Thoracic aorta (tissue), 2 donors: ENCODE measurements at places on chromosomes 3 and 15. TPM values are rescaled to one million over a fixed set of nuclear protein-coding genes. Genes with fewer than 3 reads are reported as not detected.

- no peaks in the 10 kb centered on the region for H3K36me3 ChIP-seq
- H3K27ac ChIP-seq: peak overlapping the region; percentile 77
- no peak overlapping the region for H3K4me3 ChIP-seq
- no peaks in the 10 kb centered on the region for H3K27me3 ChIP-seq
- no peak for DNase-seq
Observed at GRCh38 chr3:188583341-188584161, 429.6 kb downstream of the LPP start.

- H3K4me3 ChIP-seq: no peak overlapping the region
- H3K27me3 ChIP-seq: no peaks in the 10 kb centered on the region
- peaks cover 4% of the 10 kb centered on the region for H3K4me1 ChIP-seq
- DNase-seq: no peak
- H3K36me3 ChIP-seq: no peaks in the 10 kb centered on the region
Observed at GRCh38 chr3:100245136-100245535, 15.7 kb upstream of the TBC1D23 start.

GRCh38 chr3:184345317-184346144, 8.1 kb downstream of the FAM131A start:
- H3K27me3 ChIP-seq: no peaks in the 10 kb centered on the region
- H3K27ac ChIP-seq: no peak overlapping the region
- peaks cover 31% of the 10 kb centered on the region for H3K36me3 ChIP-seq
- H3K4me3 ChIP-seq: no peak overlapping the region
- DNase-seq: no peak

The MCCC1 gene
- total RNA-seq: 28.5 TPM

DNA sequence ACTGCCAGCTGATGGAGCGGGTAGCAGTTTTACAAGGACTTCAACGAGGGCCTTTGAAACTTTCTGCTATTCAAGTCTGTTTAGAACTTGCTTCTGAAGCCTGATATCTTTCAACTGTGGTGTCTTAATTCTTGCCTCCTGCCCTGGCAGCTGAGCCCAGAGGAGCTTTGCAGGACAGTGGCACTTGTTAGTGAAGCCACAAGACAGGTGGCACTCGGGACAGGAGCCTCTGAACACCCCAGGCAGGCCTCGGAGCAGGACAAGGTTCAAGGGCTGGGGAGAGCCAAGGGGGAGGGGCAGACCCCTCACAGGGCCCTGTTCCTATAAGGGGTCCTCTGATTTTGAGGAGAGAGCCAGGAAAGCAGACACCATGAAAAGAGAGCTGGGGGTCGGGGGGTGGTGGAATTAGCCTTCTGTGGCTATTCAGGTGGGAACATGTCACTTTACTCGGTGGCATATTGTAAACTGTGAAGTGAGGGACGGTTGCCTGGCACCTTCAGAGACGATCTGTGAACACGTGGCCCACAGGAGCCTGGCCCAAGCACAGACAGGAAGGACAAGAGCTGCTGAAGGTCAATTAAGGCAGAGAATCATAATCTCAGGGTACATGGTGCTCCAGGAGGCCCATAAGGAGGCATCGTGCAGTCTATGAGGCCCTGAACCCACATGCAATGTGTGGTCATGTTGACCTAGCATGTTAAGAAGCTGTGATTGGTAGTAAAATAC, 30.1 kb upstream of the KY start:
- H3K36me3 ChIP-seq: no peaks in the 10 kb centered on the region
- no peak overlapping the region for H3K27ac ChIP-seq
- H3K27me3 ChIP-seq: no peaks in the 10 kb centered on the region
- DNase-seq: no peak
- H3K4me3 ChIP-seq: no peak overlapping the region
- no peaks in the 10 kb centered on the region for H3K4me1 ChIP-seq

- H3K36me3 ChIP-seq: no peaks in the 10 kb centered on the region
- DNase-seq: no peak
- no peak overlapping the region for H3K4me3 ChIP-seq
- H3K27me3 ChIP-seq: no peaks in the 10 kb centered on the region
Observed at GRCh38 chr3:9229325-9229724, 20.1 kb downstream of the SRGAP3 start.

DNA sequence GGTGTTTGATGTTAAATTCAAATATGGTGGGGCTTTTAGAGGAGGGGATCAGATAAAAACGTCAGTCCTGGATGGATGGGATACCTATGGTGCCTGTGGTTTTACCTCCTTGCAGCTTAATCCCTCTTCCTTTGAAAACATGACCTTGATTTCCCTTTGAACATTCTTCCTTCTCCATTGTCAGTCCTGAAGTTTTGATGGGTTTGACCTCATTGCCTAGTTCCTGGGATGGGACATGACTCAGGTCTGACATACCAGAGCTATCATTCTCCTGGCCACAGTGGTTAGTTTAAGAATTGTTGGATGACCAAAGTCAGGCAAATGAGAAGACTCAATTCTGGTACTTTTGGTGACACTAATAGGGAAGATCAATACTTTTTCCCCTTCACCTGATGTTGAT, 87.2 kb downstream of the PRICKLE2 start:
- H3K36me3 ChIP-seq: no peaks in the 10 kb centered on the region
- DNase-seq: no peak

DNA sequence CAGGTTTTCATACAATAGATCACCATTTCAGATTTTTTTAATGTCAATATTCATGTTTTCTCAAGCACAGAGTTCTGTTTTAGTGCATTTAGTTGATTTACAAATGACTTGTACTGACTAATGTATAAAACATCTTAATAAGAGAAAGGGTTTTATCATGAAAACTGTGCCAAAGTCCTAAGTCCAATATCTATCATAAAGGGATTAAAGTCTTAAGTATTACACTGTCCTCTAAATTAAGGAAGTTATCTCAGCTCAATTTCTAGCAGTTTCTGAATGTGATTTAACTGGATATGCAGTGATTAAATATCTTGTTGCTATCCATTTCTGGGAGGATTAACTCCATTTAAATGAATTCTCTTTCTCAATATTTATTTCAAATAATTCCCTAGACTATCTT, 381.1 kb upstream of the CNTN4 start:
- H3K36me3 ChIP-seq: no peaks in the 10 kb centered on the region
- DNase-seq: no peak
- no peak overlapping the region for H3K4me3 ChIP-seq
- H3K4me1 ChIP-seq: no peaks in the 10 kb centered on the region
- H3K27ac ChIP-seq: no peak overlapping the region

The WWTR1 gene
- 243 TPM for total RNA-seq

The LRTM1 gene
- total RNA-seq: not detected

GRCh38 chr3:59518283-59519055, 468.6 kb upstream of the CFAP20DC start:
- no peak overlapping the region for H3K4me3 ChIP-seq
- H3K36me3 ChIP-seq: no peaks in the 10 kb centered on the region
- no peaks in the 10 kb centered on the region for H3K4me1 ChIP-seq
- no peak overlapping the region for H3K27ac ChIP-seq
- H3K27me3 ChIP-seq: no peaks in the 10 kb centered on the region

DNA sequence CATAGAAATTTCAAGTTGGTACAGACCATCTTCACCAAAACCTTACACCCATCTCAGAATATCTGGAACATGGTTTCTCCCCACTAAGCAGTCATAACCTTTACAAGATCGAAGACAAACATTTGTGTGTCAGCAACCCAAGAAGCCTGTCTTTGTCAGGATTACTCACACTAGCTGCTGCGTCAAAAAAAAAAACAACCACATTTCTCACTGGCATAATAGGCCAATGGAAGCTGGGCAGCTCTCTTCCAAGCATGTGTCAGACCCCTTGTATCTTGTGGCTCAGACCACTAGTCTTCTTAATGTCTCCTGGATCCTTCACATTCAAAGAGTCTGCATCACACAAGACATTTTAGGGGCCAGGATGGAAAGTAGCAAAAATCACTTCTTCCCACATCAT, 266.9 kb upstream of the IGF1R start:
- H3K4me3 ChIP-seq: no peak overlapping the region
- no peaks in the 10 kb centered on the region for H3K36me3 ChIP-seq
- no peak overlapping the region for H3K27ac ChIP-seq
- DNase-seq: no peak
- H3K4me1 ChIP-seq: no peaks in the 10 kb centered on the region
- no peaks in the 10 kb centered on the region for H3K27me3 ChIP-seq

GRCh38 chr15:35519541-35520149, 26.3 kb downstream of the DPH6 start:
- no peak overlapping the region for H3K4me3 ChIP-seq
- H3K4me1 ChIP-seq: peaks cover 8% of the 10 kb centered on the region

The PLAAT1 gene
- not detected for total RNA-seq
